ENCODE measurements at places on chromosomes 3 and 15.

DNA sequence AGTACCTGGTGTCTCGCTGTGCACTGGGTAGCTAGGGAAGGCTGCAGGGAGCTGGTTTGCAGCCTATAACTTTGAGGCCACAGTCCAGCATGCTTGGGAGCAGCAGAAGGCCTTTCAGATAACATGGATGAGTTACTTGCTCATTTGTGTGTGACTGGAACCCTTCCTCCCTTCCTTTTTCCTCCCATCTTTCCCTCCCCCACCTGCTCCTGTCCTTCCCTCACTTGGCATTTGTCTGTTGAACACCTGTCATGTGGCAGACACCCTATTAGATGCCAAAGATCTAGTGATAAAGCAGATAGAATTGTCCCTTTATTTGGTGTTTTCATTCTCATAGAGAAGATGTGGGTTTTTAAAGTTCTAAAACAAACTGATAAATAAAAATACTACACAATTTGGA, 71.6 kb downstream of the LRTM1 start:
- H3K4me3 ChIP-seq = no peak overlapping the region
- no peaks in the 10 kb centered on the region for H3K36me3 ChIP-seq
- DNase-seq = no peak
- no peak overlapping the region for H3K27ac ChIP-seq
- H3K27me3 ChIP-seq = peaks cover 10% of the 10 kb centered on the region
- H3K4me1 ChIP-seq = no peaks in the 10 kb centered on the region

DNA sequence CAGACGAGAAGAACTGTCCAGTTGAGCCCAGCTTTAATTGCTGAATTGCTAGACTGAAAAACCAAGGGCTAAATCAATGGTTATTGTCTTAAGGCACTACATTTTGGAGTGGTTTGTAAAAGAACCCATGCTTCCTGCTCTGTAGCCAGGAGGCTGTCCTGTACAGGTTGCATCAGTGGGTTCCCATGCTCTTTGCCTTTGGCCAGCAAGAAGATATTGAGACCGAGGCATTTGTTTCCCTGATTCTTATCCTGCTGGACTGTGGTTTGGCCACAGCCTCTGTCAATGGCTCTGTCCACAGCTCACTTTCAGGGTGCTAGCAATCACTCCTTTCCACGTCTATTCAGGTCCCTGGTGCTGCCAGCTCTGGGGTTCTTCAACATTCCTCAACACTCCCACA, 89.6 kb downstream of the FAM43A start:
- no peak for DNase-seq
- no peaks in the 10 kb centered on the region for H3K36me3 ChIP-seq
- no peaks in the 10 kb centered on the region for H3K4me1 ChIP-seq
- H3K27ac ChIP-seq = no peak overlapping the region
- H3K4me3 ChIP-seq = no peak overlapping the region
- peaks cover 18% of the 10 kb centered on the region for H3K27me3 ChIP-seq

DNA sequence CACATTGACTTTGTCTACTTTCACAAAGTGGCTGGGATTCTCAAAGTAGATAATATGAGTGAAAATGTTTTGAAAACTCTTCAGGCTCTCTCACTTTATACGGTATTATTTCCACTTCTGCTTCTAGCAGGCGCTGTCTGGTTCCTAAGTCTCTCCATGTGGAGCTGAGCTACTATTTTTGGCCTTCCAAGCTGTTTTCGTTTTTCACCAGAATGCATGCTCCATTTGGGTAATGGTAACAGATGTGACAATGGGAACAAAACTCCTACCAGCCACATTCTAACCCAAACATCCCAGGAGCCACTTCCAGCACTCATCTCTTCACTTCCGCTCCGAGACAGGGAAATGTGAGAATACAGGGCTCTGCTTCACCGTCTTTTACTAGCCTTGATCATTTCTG, 586.7 kb downstream of the NTRK3 start:
- no peaks in the 10 kb centered on the region for H3K4me1 ChIP-seq
- no peak overlapping the region for H3K4me3 ChIP-seq
- H3K27me3 ChIP-seq = no peaks in the 10 kb centered on the region
- DNase-seq = no peak
- no peak overlapping the region for H3K27ac ChIP-seq

DNA sequence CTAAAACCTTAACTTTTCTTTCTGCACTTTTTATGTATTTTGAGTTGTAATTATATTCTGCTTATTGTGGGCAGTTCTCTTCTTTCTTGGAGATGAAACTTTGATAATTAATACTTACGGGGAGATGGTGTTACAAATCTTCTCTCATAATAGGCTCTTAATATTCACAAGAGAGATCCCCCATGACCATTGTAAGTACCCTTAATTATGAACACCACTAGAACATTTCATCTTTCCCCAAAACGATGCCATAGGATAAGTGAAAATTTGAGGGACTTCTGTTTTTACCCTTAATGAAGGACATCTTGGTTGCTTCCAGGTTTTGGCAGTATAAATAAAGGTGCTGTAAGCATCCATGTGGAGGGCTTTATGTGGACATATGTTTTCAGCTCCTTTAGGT, 60.7 kb downstream of the PIAS1 start:
- H3K27ac ChIP-seq = peak overlapping the region; percentile 66
- peak overlapping the region; percentile 73 for H3K4me3 ChIP-seq
- no peaks in the 10 kb centered on the region for H3K27me3 ChIP-seq
- peaks cover 61% of the 10 kb centered on the region for H3K4me1 ChIP-seq

- H3K27me3 ChIP-seq = no peaks in the 10 kb centered on the region
- H3K27ac ChIP-seq = no peak overlapping the region
- H3K4me1 ChIP-seq = no peaks in the 10 kb centered on the region
- no peak overlapping the region for H3K4me3 ChIP-seq
- DNase-seq = no peak
- H3K36me3 ChIP-seq = no peaks in the 10 kb centered on the region
Observed at GRCh38 chr3:159458982-159459381, 529.7 kb upstream of the IL12A start.

DNA sequence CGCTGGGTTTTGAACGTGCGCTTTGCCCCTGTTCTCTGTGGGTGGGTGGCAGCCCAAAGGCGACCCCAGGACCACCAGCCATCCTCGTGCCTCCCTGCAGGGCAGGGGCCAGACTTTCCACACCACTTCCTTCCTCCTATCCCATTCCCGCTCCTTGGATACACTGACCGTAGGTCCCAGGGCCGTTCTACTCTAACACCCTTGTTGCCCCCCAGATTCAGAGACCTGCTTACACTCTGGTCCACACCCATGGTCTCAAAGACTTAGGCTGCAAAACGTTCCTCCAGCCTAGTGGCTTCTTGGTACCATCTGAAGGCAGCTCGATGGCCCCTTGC, 318 bp upstream of the DCLK3 start:
- peaks cover 67% of the 10 kb centered on the region for H3K27me3 ChIP-seq
- peak overlapping the region; percentile 60 for H3K4me3 ChIP-seq
- peaks cover 4% of the 10 kb centered on the region for H3K4me1 ChIP-seq
- no peak overlapping the region for H3K27ac ChIP-seq
- DNase-seq = no peak
- H3K36me3 ChIP-seq = no peaks in the 10 kb centered on the region

DNA sequence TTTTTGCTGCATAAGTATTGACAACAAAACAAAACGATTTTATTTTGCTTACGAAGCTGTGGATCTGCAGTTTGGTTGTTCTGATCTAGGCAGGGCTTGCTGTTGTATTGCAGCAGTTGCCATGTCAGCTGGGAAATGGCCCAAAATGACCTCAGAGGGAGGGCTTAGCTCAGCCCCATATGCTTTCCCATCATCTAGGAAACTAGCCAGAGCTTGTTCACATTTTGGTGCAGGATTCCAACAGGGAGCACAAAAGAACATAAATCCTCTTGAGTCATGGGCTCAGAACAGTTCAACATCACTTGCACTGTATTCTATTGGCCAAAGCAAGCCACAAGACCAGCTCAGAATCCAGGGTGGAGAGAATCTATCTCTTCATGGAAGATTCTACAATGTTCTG, 42.2 kb upstream of the ROBO2 start:
- no peaks in the 10 kb centered on the region for H3K27me3 ChIP-seq
- H3K4me3 ChIP-seq = no peak overlapping the region
- DNase-seq = no peak
- H3K36me3 ChIP-seq = no peaks in the 10 kb centered on the region
- no peaks in the 10 kb centered on the region for H3K4me1 ChIP-seq

- H3K27me3 ChIP-seq = no peaks in the 10 kb centered on the region
- no peak overlapping the region for H3K4me3 ChIP-seq
- H3K36me3 ChIP-seq = no peaks in the 10 kb centered on the region
- no peak overlapping the region for H3K27ac ChIP-seq
- H3K4me1 ChIP-seq = no peaks in the 10 kb centered on the region
Observed at GRCh38 chr15:40479024-40479423, 8.2 kb downstream of the CHST14 start.

- H3K27ac ChIP-seq = no peak overlapping the region
- no peaks in the 10 kb centered on the region for H3K36me3 ChIP-seq
- no peaks in the 10 kb centered on the region for H3K4me1 ChIP-seq
- peaks cover 13% of the 10 kb centered on the region for H3K27me3 ChIP-seq
- DNase-seq = no peak
Observed at GRCh38 chr3:107285197-107285596, 92.0 kb upstream of the CCDC54 start.

DNA sequence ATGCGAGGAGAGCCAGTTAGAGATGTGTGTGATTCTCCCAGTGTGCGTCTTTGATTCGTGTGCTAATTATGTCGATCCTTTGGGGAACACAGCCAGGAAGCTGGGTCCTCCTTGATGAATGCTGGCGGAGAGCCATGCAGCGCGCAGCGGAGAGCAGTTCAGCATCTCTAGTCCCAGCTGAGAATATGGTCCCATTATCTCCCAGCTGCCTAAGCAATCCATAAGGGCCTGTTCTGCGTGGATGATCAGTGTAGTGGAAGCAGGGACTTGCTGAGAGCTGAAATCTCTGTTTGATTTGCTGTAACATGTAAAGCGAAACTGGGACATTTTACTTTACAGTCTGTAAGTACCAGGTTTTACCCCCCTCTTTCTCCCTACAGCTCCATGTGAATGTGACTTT, 412.7 kb downstream of the CNTN4 start:
- H3K4me1 ChIP-seq = no peaks in the 10 kb centered on the region
- H3K27me3 ChIP-seq = peaks cover 4% of the 10 kb centered on the region
- no peak overlapping the region for H3K4me3 ChIP-seq

DNA sequence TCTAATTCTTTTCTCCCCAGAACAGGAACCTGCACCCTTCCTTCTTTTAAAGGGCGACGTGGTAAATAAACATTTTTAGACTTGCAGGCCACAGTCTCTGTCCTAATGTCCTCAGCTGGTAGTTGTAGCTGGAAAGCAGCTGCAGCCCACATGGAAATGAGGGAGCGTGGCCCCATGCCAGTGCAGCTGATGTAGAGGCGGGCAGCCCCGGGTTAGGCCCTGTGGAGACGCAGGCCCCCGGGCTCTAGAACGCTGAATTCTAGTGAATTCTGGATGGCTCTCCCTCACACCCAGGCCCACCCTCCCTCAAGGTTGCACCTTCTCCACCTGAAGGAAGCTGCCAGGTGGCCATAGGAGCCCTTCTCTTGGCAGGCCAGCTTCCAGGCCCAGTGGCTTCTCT, 52.3 kb downstream of the PGPEP1L start:
- peaks cover 16% of the 10 kb centered on the region for H3K4me1 ChIP-seq
- no peaks in the 10 kb centered on the region for H3K27me3 ChIP-seq
- DNase-seq = no peak

DNA sequence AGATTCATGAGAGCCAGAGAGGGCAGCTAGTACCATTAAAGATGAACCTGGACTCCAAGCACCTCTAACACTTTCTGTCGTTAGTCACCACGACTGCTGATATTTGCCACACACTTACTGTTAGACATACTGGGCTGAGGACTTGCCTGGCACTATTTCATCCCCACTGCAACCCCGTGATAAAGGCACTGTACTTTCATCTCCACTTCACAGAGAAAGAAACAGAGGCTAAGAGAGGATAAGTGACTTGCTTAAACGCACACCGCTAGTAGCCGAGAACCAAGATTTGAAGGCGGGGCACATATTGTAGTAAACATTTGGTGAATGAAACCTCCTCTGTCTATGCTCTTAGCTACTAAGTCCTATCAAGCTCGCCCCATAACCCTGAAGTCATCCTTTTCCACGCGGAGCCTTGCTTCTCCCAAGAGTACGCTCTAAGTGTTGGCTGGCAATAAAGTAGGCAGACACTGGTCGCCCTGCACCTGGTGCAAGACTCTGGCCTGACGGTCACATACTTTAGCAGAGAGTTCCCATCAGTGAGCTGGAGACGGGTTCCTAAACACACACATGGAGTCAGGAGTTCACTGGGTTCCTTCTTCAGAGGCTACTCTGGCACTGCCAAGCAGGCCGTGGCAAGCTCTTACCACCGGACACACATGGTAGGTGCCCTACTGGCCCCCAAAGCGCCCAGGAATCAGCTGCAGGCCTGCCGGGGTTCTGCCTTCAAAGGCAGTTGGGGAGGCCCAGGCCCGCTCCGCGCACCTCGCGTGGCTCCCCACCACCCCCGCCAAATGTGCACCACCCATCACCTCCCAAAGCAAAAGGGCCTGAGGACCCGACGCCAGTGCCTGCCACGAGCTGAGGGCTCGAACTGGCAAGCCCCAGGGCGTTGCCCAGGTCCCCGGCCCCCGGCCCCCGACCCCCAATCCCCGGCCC, 951 bp downstream of the POMGNT2 start:
- H3K27me3 ChIP-seq = no peaks in the 10 kb centered on the region
- H3K36me3 ChIP-seq = no peaks in the 10 kb centered on the region
- peaks cover 21% of the 10 kb centered on the region for H3K4me1 ChIP-seq
- H3K27ac ChIP-seq = no peak overlapping the region
